Stimulated activated CD4-positive, alpha-beta T cell treated with anti-CD3 and anti-CD28 coated beads, Interleukin-4, amount 100 ng/mL, for 24 hours (primary cell): ENCODE measurements at places on chromosomes 4 and X.

GRCh38 chr4:105345358-105345757, 128.5 kb downstream of the PPA2 start:
- no peak for DNase-seq

DNA sequence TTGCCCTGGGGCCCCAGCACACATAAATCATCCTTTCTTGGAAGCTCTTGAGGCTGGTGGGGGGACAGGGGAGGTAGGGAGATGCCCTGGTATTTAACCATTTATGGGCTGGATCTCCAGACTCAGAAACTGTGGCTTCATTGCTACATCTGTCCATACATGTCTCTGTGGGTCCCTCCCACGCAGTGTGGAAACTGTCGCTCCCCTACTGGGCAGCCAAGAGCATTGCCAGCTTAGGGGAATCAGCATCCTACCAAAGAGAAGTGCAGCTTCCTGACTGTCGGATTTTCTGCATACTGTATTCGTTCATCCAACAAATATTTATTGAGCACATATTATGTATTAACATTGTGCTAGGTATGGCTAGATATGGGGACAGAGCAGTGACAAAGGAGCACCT, 3.7 kb downstream of the GRIPAP1 start:
- DNase-seq, result no peak

DNA sequence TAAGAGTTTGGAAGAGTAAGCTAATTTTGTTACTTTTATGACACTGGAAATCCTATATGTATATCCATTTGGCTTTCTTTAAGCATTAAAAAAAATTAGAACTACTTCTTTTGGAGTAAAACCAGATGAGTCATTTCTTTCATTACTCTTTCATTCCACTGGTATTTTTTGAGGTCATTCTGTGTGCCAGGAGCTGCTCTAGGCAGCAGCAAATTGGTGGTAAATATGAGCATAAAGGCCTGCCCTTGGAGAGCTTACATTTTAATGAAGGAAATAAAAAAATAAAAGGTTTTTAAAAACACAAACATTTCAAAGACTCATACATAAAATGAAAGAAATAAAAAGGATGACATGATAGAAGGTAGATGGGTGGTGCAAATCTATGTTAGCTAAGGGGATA, 37.4 kb downstream of the MID1 start:
- DNase-seq, result no peak

GRCh38 chr4:985123-985830, 1.6 kb upstream of the IDUA start:
- DNase-seq, result peak; percentile 77

DNA sequence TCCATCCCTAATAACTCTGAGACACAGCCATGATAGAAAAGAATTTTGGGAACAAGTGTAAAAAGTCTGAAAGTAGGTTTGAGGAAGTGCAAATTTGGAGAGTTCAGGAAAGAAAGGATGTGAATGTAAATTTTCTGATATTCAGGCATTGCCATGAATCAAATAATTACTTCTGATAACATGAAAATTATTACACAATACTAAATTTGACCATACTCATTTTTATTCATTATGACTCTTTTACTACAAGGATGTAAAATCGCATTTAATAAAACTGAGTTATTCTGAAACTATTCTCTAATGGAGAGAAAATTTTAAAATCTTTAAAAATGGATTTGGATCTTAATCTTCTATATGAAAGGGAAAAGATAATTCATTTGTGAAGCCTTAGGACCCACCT, 33.8 kb upstream of the NPY2R start:
- no peak for DNase-seq

- DNase-seq, result no peak
Measured at GRCh38 chr4:132101526-132101925, 1047.6 kb upstream of the PCDH10 start.

DNA sequence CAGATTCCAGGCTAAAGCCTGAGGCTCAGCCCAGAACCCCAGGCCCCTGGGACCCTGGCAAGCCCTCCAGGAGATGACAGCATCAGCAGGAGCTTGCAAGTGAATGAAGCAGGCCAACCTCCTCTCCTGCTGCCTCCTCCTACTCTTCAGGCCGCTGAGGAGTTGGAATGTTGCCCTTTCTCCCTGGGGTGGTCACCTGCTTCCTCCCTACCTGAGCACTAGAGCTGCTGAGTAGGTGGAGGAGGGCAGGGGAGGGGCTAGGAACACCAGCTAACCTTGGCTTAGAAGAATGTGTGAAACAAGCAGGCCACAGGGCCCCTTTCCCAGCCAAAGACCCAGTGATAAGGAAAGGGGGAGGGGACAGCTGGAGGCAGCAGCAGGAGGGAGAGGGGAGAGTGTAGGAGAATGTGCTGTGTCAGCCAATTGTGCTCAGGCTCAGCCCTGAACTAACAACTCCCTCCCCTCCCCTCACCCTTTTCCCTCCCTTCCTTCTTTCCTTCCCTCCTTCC, 58.0 kb downstream of the PJA1 start:
- no peak for DNase-seq

DNA sequence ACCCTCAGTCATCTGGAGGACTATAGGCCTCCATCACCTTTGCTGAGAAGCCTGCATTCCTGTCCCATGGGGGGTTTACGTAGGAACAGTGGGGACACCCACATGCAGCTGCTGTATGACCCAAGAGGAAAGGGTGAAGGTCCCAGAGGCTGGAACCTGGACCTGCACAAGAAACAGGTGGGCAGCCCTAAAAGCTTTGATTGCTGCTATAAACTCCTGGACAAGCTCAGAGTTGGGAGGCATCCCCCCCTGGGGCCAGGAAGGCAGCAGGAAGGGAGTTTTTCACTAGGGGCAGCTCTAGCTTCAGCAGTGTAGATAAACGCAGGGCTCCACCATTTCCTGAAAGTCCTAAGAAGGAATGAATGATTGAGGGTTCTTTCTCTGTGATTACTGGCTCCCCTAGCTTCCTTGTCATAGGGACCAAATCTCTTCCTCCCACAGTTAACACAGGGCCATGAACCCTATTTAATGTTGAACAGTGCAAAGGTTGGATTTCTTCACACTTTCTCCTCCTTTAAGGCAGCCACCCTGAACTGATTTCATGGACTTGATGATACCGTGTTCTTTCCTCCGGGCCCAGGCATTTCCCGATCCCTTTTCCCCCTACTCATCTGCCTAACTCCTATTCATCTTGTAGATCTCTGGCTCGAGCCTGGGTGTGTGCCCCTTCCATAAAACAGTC, 84.2 kb downstream of the CHRNA9 start:
- no peak for DNase-seq

DNA sequence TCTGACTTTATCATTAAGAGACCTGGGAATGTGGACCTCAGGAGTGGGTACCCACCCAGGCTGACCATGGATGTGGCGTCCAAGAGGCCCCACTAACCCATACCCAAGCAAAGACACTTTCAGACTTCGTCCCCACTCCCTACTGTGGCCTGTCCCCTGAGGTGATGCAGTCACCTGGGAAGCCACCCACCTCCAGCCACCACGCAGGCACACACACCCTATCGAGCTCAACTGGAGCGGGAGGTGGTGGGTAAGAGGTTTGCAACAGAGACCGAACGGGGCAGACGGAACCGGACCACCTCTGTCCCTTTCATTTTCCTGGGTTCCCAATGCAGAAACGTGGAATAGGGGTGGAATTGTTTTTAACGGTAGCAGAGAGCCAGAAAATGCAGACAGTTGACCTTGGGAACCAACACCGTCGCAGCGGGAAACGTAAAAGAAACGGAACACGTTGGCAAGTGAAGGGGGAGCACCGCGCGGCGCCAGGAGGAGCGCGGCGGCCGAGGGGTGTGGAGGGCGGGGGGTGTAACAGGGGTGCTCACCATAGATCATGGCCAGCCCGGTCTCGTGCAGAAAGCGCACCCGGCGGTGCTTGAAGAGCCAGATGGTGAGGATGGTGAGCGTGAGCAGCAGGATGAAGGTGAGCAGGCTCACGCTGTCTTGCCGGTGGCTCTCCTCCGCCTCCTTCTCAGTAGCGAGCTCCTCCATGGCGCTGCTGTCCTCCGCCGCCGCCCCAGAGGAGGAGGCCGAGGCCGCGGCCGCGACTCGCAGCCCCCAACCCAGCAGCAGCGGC, 559 bp downstream of the SLC9A7 start:
- DNase-seq, result peak; percentile 11

- DNase-seq, result no peak
Measured at GRCh38 chrX:136048446-136048845, 63.2 kb downstream of the SLC9A6 start.

DNA sequence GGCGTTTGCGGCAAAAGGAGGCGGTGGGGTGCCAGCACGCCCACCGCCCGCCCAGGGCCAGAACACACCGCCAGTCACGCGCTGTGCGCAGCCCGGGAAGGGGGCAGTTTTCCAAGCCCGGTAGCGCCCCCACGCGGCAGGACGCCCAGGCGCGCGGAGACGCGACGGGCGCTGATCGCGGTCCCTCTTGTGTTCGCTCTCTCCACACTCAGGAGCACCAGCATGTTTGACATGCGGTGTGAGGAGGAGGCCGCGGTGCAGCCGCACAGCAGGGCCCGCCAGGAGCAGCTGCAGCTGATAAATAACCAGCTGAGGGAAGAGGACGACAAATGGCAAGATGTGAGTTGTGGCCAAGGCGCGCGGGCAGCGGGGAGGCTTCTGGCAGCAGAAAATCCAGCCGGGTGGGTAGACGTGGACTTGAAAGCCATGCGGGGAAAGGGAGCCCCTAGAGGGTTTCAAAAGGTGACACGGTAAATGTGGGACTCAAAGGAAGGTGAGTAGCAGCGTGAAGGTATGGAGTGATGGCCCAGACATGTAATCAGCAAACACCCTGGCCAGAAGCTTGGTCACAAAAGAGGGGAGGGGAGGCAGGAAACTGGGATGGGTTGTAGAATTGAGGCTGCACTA, 104.1 kb downstream of the PHOX2B start:
- DNase-seq, result no peak

DNA sequence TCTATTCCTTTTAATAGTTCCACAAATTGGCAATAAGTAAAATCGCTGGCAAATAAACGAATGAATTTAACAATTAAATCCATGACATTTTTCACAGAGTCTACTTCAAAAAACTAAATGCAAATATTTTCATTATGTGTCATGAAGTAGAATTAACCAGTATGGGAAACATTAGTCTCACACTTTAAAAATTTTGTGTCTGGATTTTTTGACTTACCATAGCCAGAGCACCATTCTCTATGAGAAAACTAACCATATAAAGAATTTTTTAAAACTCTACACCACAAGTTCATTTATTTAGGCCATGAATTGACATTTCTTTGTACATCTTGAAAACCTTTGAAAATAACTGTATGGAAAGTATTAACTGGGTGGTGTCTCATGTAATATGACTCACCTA, 41.2 kb downstream of the PRDM5 start:
- no peak for DNase-seq

DNA sequence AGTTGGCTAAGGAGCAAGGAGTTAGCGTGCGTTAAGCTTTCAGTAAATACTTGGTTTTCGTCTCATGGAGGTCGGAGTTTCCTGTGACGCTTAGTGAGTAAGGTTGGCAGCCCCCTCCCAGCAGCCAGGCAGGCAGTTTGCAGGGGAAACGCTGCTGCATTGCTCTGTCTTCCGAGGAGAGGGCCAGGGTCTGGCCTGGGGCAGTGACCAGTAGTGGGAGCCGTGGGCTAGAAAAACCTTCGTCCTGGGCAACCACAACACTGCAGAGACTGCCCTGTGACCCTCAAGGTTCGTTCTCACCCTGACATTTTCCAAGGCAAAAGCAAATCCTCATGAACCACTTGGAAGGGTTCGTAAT, 432 bp downstream of the TMEM175 start:
- DNase-seq, result no peak

DNA sequence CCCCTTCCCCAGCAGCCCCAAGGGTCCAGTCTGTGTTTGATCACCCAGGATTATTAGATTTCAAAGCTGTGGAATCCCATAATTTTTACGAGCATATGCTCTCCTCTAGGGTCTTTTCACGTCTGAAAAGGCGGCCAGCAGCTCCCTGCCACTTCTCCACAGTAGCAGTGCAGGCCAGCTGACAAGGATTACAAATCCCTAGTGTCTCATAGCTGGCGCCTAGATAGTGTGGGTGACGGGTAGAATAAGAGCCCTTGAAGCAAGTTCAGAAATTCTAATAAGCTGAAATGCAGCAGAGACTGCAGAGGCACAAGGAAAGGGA, 79.4 kb downstream of the RLIM start:
- DNase-seq, result no peak

- DNase-seq, result no peak
Measured at GRCh38 chr4:92399032-92399431, 95.3 kb downstream of the GRID2 start.

GRCh38 chrX:17206584-17206983, 168.4 kb upstream of the NHS start:
- DNase-seq, result no peak

- DNase-seq, result no peak
Measured at GRCh38 chr4:25043548-25043947, 12.8 kb upstream of the LGI2 start.

DNA sequence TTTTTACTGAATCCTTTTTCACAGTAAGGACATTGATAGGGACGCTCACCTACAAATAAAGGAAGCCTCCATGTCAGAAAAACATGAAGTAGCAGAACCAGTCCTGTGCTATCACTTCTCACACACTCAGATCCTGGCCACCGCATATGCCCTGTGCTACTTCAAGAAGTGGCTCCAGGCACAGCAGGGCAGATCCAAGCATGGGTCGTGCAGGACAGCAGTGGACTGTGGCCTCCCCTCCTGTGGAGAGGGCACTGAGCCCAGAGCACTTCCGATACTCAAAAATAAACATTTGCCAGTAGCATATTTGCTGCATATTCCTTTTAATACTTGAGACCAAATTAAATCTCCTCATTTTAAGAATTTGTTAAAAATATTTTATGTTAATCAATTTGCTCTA, 167.9 kb downstream of the PRDM5 start:
- no peak for DNase-seq

DNA sequence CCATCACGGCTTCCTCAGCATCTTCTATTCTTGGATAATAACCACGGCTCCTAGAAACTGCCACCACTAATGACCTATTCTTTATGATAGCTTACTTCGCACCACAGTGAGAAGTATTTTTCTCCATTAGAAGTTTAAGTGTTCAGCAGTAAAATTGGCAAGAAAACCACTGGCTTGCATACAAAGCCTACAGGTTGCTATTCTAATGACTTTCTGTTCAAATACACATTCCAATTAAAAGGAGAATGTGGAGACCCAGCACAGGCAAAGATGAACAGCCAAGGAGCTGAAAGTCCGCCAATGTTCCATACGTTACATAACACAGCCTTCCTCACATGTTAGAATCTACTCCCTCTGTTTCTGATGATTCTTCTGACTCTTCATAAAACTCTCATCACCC, 875.0 kb upstream of the PRKX start:
- DNase-seq, result no peak

- DNase-seq, result no peak
Measured at GRCh38 chrX:31061091-31061490, 10.8 kb downstream of the FTHL17 start.

DNA sequence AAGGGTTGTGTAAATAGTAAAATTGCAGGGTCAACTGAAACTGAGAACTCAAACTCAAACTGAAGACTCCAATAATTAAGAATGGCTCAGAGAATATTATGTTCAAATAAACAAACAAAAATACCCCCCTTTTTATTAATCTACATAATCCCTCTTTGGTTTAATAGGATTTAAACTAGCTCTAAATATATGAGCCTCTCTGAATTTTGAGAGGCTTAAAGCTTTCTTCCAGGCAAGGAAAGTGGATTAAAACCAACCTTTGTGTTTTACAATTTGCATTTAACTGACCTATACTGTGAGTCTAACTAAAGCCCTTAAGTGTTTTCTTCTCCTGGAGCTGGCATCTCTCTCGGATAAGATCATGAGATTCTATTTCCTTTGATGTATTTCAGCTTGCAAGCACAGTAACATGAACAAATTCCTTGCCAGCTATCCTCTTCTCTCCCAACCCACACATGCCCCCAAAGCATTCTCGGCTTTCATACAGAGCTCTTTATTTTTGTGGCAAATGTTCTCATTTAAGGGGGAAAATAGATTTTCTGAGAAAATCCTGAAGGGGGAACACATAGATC, 1310.8 kb upstream of the AGA start:
- DNase-seq, result no peak
